ENCODE measurements at places on chromosomes 7 and 10.

DNA sequence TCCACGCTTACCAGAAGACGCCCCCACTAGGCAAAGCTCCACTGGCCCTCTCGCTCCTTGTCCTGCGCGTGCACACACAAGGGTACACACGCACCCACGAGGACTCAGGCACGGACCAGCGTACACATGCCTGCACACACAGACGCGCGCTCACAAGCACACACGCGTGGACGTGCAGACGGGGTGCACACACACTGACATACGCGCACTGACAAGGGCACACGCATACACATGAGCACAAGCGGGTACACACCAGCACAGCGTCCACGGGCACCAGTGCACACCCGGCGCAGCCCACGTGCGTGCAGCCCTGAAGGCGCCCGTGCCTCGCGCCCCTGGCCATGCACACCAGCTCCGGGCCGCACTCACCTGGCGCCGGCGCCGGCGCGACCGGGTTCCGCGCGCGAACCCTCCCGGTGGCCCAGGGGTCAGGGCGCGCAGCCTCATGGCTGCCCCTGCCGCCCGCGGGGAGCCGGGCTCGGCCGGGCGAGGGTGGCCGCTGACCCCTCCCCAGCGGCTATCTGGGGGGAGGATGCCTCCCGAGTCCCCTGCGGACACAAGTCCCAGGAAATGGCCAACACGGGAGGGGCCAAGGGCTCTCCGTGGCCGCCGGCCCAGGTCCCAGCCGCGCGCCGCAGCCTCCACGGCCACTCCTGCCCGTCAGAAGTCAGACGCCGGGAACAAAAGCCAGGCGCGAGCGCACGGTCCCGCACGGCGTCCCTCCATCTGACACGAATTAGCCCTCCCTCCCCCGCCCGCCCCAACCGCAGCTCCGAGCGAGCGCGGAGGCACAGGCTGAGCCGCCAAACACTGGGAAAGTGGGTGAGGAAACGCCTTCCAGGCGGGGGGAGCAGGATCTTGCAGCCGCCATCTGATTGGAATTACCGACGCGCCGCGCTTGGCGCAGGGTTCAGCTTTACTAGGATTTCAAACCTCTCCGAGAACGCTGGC is 45.0 kb downstream of the TNS3 start:
- DNase-seq, result no peak

DNA sequence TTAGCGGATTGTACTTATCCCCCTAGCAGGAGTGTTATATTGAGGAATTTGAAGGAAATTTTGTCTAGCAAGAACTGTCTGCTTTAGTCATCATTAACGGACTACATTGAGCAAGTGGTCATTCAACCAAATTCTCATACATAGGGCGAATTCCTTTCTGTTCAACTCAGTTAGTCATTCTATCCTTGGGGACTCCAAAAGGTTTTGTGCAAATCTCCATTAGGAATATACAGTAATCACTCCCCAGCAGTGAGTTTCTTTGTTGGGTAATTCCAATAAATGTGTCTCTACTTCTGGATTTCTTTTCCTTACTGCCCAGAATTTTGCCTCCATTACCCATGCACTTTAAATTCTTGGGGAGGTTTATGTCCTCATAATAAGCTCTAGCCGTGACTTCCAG is 51.1 kb downstream of the EPDR1 start:
- DNase-seq, result no peak

DNA sequence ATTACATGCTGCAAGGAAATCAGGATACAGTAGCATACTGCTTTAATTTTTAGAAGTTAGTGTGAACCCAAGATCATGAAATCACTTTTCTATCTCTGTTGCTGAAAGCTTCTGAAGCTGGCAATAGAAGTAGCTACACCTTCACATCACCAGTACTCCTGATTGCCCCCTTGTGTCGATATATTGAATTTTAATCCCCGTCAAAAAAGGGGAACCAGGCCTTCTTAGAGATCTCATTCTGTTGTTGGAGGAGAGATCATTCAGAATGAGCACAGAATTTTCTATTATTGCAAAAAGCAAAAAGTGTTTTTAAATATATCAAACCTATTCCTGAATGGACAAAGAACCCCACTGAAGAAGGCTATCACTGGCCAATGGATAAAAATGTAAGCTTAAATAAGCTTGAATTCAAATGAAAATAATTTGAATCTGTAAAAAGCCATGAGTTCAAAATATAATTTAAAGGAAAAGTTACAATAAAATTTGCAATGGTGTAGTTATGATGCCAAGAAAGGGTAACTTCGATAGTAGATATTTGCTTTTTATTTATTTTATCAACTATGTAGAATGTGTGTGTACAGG is 39.7 kb upstream of the TEX47 start:
- no peak for DNase-seq

- no peak for DNase-seq
These were observed 60.9 kb downstream of the MRPL32 start for GRCh38 chr7:42993038-42993437.

- DNase-seq, result no peak
These were observed 121.6 kb downstream of the LRRC18 start for GRCh38 chr10:48818081-48818480.

GRCh38 chr7:100726996-100727761 is 6.2 kb upstream of the ZAN start:
- no peak for DNase-seq

All from stimulated activated naive CD4-positive, alpha-beta T cell (primary cell).